ENCODE measurements at places on chromosomes 6 and 20.

DNA sequence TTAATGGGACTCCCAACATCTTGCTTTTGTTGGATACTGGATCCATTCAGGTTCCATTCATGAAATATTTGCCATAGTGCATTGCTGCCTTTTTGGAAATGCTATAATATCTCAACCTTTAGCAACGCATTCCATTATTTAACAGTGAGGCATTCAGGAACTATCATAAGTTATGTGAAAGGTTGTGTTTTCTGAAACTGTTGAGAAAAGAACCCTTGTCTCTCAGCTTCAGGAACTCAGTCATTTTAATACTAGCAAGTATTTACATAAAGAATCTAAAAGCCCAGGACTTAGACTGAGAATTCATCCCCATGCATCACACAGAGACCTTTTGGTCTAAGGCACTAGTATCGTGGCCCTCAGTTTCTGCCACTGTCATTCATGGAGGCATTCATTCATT is 24.9 kb upstream of the SASH1 start:
- DNase-seq = no peak

GRCh38 chr6:39865011-39865888 is 69.0 kb downstream of the MOCS1 start:
- DNase-seq = no peak

- no peak for DNase-seq
These were observed 4.3 kb downstream of the CALHM4 start for GRCh38 chr6:116557893-116558292.

DNA sequence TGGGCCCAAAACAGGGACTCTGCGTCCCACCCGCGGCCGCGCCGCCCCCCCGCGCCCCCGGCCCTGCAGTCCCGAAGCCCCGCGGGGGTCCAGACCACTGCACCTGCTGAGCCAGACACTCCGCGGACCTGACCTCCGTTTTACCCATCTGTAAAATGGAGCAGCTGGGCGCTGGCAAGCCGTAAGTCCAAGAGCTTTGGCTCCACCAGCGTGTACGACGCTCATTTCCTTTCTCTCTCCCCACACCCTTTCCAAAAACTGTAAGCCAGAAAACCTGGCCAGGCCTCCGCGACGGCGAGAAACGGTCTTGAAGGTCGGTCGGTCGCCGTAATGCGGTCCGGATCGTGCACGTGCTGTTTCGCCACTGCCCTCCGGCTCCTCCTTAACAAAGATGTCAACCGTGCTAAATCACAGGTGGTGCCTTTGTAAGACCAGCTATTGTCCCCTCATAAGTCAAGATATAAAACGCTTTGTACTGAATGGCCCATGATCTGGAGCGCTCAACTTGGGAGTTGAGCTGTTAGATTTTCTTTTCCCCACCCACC is 7.8 kb upstream of the NR2E1 start:
- DNase-seq = no peak

DNA sequence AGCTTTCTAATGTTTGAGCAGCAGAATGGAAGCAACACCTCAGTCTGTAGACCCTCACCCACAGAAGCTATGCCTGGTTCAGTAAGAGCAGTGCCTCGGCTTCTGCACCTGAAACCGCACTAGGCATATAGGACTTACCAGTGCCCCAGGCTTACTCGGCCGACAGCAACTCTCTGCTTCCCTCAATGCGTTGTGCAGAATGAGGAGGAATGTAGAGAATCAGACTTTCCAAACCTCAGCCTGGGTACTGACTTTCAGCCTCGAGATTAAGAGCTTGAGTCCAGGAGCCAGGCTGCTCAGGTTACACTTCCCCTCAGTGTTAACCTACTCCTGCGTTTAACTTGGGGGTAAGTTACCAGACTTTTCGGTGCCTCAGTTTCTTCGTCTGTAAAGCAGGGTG is 8.6 kb downstream of the EYA2 start:
- DNase-seq = no peak

DNA sequence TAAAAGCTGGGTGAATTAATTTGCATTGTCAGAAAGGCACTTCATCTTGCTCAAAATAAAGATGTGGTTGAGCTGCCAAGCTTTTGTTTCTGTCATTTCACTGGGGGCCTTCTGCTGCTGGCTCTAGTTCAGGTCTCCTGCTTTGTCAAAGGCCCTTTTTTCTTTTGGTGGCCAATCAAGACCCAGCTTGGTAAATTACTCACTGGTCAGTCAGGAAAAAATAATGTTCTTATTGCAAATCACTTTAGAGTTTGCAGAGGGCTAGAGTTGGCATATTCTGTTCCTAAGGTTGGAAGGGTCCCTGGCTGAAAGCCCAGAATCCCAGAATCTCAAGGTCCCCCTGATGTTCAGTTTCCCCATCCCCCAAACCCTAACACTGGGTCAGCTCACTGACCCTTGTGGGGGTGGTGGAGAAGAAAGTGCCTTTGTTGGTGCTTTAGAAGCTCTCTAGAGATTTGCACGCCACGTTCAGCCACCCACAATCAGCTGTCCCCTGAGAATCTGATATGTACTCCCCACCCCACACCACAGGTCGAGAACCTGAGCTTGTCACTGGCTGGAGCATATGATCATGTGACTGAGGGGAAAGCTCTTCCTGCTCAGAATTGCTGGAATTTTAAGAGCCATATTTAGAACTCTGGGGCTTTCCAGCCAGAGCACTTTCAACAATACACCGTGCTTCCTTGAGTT is 21.7 kb upstream of the BNIP5 start:
- peak; percentile 32 for DNase-seq

DNA sequence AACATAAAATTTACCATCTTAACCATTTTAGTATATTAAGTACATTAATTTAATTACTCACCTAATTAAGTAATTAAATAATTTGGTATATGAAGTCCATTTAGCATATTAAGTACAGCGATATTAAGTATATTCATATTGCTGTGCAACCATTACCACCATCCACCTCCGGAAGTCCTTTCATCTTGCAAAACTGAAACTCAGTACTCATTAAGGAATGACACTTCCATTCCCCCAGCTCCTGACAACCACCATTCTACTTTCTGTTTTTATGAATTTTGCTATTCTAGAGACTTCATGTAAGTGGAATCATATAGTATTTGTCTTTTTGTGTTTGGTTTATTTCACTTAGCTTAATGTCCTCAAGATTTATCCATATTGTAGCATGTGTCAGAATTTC is 61.1 kb upstream of the GTSF1L start:
- DNase-seq = no peak

DNA sequence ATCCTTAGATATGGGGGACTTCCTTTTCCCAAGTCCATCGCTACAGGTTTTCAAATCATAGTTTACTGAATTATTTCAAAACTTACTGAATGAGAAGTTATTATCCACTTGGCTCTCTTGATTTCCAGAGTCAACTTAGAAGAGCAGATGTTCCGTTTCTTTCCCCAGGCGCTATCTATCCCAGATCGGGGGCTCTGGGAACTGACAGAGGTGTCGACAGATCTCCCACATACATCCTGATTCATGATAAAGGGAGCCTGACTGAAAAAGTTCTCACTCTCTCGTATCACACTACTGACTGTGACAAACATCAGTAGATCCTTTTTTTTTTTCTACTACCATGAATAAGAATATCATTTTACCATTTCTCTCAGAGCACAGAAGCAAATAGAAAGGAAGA is 654.8 kb downstream of the RNF144B start:
- no peak for DNase-seq
